ENCODE measurements at places on chromosomes 3 and 15. TPM values are rescaled to one million over a fixed set of nuclear protein-coding genes. Genes with fewer than 3 reads are reported as not detected.

GRCh38 chr3:137970914-137971831 lies 38.8 kb upstream of the CLDN18 start:
- DNase-seq = no peak

GRCh38 chr3:36146404-36146803 lies 233.9 kb upstream of the STAC start:
- DNase-seq = no peak

DNA sequence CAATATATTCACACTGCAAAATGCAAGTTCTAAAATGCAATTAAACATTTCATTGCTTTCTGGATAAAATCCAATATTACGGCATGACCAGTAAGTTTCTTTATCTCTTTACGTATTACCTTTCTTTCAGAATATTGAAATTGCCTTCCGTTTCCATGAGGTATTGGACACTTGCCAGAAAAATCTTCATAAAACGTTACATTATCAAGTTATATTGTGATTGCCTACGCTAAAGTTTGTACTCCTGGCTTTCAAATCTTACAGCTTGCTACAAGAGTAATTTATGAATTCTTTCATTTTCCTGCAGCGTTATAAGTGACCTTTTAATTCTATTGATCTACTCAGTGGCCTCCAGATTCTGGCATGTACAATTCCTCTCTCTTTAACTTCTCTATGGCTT lies 1349.3 kb downstream of the OTOL1 start:
- no peak for DNase-seq

EXD1 gene
- total RNA-seq = not detected

SLC6A1 gene
- 1.7 TPM for total RNA-seq

GRCh38 chr3:13420045-13420830 lies at the start of gene NUP210:
NUP210 (minus strand) TSS chr3:13420322; CDS start chr3:13420226, 96 bp downstream.
- DNase-seq = no peak

All from skin of body (tissue), 3 donors.